CD8-positive, alpha-beta T cell (primary cell): ENCODE measurements at places on chromosomes 1 and 21.

- peak; percentile 67 for DNase-seq
Observed at GRCh38 chr1:53367503-53368313, 39.8 kb upstream of the LRP8 start.

GRCh38 chr1:192801451-192801850 is 7.4 kb upstream of the RGS2 start:
- DNase-seq = no peak

GRCh38 chr1:44584167-44584566 is 90.1 kb downstream of the TMEM53 start:
- no peak for DNase-seq

DNA sequence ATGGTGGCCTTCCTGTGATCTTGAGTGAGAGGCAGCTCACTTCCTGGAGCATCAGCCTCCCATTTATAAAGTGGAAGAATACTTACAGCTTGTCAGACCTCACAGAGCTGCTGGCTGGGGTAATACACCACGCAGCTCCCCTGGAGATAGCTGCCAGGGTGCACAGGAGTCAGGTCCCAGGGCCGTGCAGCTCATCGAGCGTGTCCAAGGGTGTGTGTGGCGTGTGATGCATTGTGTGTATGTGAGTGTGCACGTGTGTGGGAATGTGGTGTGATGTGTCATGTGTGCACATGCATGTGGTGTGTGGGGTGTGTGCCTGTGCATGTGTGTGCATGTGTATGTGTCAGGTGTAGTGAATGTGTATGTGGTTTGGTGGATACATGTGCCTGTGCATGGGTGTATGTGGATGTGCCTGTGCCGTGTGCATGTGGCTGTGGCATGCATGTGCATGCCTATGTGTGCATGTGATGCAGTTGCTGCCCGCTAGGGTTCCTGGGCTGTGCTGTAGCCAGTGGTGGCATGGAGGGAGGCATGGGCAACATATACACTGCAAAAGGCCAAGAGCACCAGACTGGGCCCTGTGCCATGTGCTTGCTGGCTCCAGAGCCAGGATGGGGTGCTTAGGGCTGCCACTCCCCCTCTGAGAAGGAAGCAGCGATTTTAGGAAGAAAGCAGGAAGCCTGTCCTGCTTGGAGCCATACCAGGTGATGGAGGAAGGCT is 24.6 kb downstream of the WNT3A start:
- no peak for DNase-seq

DNA sequence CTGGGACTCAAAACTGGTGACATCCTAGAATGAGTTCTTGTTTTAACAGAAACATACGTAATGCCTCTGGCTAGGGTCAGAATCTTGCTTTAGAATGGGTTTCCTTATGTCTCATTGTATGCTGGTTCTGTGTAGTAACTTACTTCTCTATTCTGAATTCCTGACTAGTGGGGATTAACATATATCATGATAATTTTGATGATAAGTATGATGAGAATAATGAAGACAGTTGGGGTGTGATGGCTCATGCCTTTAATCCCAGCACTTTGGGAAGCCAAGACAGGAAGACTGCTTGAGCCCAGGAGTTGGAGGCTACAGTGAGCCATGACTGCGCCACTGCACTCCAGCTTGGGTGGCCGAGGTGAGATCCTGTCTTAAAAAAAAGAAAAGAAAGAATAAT is 31.7 kb upstream of the CDC42BPA start:
- no peak for DNase-seq

GRCh38 chr1:119873135-119874015 is 22.9 kb downstream of the ADAM30 start:
- DNase-seq = no peak

DNA sequence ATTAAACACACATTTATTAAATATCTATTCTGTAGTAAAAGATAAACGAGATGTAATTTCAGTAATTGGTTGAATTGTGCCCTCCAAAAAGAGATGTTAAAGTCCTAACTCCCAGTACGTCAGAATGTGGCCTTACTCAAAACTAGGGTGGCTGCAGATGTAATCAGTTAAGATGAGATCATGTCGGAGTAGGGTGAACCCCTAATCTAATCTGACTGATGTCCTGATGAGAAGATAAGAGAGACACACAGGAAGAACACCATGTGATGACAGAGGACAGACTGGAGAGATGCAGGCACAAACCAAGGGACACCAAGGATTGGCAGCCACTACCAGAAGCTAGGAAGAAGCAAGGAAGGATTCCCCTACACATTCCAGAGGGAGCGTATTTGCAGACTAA is 104.1 kb downstream of the SLC25A24 start:
- no peak for DNase-seq

GRCh38 chr1:218971156-218971555 is 202.5 kb upstream of the LYPLAL1 start:
- DNase-seq = no peak

- DNase-seq = no peak
Observed at GRCh38 chr1:62906428-62906886, 122.5 kb downstream of the ATG4C start.

GRCh38 chr1:108595507-108595906 is 35.6 kb downstream of the EEIG2 start:
- DNase-seq = no peak

DNA sequence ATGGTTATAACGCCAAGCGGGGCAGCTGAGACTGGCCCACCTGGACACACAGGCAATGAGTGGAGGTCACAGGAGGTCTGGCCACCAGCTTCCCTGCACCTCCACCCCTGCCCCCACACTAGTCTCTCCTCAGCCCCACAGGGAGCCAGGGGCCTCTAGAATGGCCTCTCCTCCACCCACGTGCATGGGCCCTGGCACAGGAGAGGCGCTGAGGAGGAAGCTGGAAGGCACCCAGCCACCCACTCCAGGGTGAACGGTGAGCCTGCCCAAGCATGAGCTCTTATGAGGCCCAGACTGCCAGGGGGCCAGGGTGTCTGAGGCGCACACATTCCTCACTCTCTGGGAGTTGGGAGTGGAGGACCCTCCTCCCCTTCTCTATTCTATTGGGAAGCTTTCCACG is 22.2 kb downstream of the LRP8 start:
- DNase-seq = no peak

GRCh38 chr1:156260896-156261295 is 13.0 kb upstream of the PAQR6 start:
- no peak for DNase-seq

- DNase-seq = no peak
Observed at GRCh38 chr1:113579256-113580018, 179.8 kb downstream of the PHTF1 start.

GRCh38 chr1:246597340-246597739 is 31.1 kb downstream of the CNST start:
- DNase-seq = no peak

DNA sequence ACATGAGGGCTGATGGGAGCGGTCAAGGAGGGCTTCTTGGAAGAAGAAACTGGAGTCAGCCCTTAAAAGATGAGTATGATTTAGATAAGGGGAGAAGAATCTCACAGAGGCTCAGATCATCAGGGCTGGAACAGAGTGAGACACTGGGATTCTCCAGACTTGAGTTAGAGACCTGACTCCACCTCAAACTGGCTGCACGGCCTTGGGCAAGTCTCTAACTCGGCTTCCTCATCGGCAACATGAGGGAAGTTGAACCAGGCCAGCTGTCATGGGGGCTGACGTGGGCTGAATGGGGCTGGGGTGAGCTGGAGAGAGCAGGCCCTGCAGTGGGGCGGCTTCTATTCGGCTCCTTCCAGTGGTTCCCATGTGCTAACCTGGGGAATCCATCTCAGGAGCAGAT is 2.5 kb downstream of the C1QC start:
- DNase-seq = no peak

DNA sequence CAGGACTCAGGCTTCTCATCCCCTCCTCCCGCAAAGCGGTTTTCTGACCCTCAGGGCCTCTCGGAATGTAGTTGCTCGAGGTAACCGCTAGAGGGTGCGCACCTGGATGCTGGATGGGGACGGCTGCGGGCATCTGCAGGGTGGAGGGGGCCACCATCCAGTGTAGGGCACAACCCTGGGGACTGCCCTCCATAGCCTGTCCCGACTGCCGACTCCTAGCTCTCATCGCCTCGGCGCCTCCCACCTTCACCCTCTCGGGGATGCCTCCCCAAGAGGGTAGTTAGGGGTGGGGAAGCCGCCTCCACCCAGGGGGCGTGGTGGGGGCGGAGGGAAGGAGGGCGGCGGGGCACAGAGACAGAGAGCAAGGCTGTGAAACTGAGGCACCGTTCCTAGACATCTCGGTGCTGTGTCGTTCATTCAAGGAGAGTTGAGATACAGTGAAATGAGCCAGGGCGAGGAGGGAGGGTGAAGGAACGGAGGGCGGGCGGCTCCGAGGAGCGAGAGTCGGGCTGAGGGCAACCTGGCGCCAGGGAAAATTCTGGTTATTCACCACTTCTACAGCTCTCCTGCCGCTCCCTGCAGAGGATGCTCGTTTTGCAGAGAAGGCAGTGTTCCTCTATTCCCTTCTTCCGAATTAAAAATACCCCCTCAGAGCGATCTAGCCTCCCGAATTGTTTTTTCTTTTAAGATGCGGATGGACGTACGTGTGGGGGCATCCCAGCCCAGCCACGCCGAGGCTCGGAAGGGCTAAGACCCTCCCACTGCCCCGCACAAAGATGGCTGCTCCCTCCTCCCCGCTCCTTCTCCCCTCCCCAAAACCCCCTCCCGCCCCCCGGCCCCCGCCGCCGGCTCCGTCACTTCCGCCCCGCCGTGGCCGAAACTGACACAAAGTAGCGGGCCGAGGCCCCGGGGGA is at the start of gene ATP8B2:
ATP8B2 (plus strand) TSS at position 857 of the 914 bp plus-strand sequence. CDS start 2,617 bp downstream, outside the sequence.
- DNase-seq = peak; percentile 88

- DNase-seq = no peak
Observed at GRCh38 chr21:27715131-27715530, 748.2 kb upstream of the ADAMTS5 start.

DNA sequence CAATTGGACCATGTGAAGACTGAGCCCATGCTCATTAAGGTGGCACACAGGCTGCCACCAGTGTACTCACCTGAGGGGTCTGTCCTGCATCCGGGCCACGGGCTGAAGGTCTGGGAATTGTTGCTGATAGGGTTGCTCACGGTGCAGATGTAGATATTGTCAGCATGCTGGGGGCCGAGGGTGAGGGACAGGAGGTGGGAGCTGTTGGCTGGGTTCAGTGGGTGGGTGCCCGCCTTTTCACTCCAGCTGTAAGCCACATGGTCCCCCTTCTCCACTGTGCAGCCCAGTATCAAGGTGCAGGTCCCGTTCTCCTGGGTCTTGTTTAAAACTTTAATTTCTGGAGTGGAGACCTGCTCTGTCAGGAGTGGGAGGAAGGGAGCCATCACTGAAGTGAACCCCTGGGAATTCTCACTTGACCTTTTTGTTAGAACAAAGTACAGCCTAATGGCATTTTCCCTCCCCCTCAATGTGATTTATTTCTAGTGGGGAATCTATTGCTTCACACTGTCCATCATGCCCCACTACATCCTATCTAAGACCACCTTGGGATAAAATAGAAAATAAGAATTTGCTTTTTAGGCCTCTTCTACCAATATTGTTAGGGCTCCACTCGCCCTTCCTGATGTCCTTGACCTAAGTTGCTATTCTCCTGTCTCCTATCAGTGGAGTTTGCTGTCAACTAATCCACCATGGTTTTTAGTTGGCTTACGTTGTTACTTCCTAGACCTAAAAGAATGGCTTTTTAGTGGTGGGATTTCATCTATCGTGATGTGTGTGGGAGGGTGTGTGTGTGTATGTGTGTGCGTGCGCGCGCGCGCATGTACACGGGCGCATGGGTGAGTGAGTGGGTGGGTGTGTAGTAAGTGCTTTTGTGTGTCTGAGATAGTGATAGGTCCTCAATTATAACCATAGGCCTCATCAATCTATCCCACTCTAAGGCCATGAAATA is 12.0 kb downstream of the SLAMF1 start:
- DNase-seq = no peak

DNA sequence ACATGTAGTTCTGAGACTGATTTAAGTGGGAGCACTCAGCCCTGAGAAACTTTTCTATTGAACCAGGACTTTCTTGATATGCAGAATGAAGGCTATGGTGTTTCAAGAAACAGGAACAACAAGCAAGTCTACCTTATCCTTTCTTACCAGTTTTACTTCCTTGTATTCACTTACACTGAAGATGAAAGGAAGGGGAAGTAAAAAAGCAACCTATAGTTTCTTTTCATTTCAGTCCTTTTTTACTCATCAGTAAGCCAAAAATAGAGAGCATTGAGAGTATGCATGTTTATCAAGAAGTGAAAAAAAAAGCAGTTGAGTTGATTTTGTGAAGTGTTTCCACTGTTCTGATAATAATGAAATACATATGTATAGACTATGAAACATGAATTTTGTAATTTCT is 1010.3 kb downstream of the AMY1C start:
- DNase-seq = no peak

- DNase-seq = no peak
Observed at GRCh38 chr1:215360031-215360430, 207.1 kb upstream of the KCTD3 start.

- no peak for DNase-seq
Observed at GRCh38 chr1:102858695-102859094, 249.6 kb downstream of the COL11A1 start.

DNA sequence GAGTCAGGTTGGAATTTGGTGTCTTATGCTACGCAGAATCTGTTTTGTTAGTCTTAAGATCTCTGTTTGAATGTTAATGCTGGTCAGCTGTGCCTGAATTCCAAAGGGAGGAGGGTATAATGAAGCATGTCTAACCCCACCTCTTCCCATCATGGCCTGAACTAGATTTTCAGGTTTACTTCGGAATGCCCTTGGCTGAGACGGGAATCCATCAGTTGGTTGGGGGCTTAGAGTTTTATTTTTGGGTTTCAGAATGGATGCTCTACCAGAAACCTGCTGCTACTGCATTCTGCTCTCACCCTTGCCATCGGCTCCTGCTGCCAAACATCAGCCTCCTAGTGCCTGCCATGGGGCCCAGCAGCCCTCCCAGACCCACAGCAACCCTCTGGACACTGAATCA is 24.1 kb upstream of the ETV3 start:
- DNase-seq = no peak

DNA sequence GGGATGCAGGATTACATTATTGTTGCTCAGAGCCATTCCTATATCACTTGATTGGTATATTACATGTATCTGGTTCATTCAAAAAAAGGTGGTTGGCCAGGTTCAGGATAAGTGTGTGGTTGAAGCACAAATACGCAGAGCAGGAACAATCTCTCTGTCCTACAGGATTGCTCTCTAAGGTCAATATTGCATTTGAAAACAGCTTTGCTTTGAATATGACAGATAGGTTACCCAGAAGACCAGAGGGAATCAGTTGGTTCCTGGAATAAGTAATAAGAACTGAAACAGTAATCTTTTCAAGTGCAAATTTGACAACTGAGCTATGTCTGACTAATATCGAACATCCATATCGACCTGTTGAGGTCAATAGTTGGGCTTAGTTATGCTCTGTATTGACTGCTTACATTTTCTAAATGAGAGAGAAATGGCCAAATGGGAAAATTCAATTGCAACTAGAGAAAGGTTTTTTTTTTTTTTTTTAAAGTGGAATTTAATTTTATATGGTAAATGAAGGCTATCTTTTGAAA is 176.8 kb downstream of the ATP6V1G3 start:
- DNase-seq = no peak
